SJSA1 (cell line): ENCODE measurements at places on chromosomes 11 and 22.
A peak's percentile ranks its signal among the peaks of the same experiment; 100 is the strongest.

- DNase-seq: no peak
These were observed 84.8 kb downstream of the RTL6 start for GRCh38 chr22:44413211-44413610.

GRCh38 chr11:96967616-96968015, 577.8 kb downstream of the JRKL start:
- no peak for DNase-seq

- DNase-seq: peak; percentile 63
These were observed 22.7 kb downstream of the CELSR1 start for GRCh38 chr22:46514592-46515207.

DNA sequence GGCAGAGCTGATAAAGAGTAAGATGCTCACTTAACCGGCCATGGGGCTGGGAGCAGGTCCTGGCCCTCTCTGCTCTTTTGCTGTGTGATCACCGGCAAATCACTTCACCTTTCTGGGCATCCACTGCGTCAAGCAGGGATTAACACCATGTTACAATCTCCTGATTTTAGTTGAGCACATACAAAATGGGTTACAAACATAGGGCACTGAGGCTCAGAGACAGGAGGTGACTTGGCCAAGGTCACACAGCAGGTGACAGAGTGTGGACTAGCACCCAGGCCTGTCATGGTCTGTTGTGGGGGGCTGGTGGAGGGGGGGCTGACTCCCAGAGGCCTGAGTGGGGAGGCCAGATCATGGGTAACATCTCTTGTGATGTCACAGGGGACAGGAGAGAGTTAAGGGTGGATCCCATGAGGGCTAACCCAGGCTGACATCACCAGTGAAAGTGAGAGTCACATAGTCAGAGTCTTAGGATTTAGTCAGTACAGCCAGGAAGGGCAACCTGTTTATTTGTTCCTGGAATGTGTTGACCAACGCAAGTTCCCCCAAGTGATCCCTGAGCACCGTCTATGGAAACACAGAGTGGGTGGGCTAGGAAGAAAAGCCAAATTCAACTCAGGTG, 27.8 kb downstream of the GDPD5 start:
- DNase-seq: no peak

DNA sequence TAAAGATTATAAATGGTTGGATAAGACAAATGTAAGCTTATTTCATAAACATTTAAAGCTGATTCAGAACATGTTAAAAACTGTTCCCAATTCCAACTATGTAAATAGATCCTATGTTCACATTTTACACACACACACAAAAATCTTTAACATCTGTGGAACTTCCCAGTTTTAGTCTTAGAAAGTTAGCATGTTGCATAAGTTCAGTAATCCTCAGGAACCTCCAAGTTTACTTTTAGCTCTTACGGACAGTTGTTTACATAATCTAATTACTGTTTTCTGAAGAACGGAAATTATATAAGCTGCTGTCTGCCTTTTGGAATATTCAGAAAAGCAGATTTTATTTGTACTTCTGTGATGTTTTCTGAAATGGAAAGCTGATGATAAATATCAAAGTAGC, 53.3 kb downstream of the PANX1 start:
- no peak for DNase-seq

DNA sequence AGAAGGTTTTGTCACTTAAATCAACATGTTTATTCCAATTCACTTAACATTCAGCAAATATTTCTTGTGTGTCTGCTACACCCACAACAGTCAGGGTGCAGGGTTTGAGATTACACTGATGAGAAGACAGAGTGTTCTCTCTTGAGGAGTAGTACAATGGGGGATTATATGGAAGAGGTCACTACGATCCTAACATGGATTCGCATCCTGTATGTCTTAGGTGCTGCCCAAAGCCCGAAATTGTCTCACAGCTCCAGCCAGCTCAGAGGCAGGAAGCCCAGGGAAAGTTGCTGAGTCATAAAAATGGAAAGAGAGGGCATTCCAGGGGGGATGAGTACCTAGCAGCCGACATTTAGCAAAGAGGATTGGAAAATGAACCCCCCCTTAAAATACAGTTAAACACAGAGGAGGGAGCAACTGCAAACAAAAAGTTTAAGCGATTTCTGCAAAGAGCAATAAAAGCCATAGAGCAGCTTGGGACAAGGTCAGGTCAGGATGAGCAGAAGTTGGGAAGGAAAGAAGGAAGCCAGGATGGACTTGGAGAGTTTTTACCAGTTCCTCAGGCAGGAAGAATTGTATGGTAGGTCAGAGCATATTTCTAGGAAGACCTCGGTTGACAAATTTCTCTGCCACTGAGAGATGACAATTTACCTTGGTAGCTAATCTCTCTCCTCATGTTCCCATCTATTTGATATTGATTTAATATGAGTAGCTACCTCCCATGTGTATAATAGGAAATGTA, 49.5 kb downstream of the IGLL5 start:
- DNase-seq: no peak

DNA sequence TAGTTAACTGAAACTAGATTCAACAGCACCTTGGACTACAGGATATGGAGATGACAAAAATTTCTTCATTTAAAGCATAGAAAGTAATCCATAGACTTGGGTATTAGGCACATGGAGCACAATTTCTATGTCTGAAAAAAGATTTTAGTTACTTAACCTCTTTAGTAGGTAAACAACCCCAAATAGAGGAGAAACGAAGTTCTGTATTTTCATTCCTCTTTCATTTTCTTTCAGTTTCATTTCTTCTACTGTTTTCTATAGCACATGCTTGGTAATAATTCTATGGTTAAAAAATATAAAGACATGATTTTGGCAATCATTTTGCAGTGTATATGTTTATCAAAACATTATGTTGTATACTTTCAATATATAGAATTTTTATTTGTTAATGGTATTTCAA, 99.5 kb downstream of the CASP12 start:
- DNase-seq: no peak

GRCh38 chr22:31276426-31277167, 15.7 kb downstream of the PIK3IP1 start:
- no peak for DNase-seq

- no peak for DNase-seq
These were observed 230.1 kb upstream of the TENM4 start for GRCh38 chr11:79670882-79671281.

DNA sequence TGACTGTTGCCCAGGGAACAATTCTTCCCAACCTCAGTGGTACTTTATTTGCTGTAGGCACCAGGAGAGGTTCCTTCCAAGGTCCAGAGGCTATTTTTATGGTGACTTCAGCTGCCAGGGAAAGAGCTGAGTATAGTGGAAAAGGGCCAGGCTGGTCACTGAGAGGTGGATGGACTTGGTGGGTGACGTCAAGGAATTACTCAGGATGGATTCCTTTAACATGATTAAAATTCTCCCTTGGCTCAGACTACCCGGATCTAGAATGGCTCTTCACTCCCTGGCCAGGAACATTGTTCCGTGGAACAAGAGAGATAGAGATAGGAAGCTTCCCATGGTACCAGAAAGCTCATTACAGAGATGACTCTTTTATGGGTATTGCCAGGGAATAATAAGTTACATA, 8.7 kb upstream of the CALCA start:
- no peak for DNase-seq

- DNase-seq: peak; percentile 15
These were observed 183.5 kb downstream of the KIRREL3 start for GRCh38 chr11:126817096-126817495.

DNA sequence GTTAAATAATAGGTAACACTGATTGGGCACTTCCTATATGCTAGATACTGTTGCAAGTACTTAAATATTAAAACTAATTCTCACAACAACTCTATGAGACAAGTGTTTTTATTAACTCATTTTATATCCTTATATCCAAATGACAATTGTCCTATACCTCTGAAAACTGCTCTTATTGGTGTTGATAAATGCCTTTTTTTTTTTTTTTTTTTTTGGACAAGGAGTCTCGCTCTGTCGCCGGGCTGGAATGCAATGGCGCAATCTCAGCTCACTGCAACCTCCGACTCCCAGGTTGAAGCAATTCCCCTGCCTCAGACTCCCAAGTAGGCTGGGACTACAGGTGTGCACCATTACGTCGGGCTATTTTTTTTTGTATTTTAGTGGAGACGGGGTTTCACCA, 41.6 kb downstream of the MRTFA start:
- DNase-seq: no peak

DNA sequence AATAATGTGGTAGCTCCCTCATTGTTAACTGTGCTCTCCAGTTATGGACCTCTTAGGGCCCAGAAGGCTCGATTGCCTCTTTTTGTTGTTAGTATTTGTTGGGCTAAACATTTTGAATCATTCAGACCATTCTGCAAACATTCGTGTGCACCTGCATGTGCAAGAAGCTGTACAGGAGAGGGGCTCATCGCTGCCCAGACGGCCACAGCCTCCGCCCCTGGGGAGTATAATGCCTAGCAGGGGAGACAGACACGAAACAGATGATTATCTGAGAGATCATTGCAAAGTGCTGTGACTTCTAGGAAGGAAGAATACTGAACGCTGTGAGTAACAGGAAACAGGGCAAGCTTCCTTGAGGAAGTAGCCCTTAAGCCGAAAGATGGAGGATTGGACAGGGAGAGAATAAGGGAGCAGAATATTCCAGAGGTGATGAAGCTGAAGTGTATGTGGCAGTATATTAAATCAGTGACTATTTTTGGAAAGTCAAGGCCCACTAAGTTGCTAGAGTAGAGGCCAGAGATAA, 123.3 kb upstream of the RASSF10 start:
- DNase-seq: no peak

GRCh38 chr11:18304745-18305144, 17.2 kb downstream of the HPS5 start:
- no peak for DNase-seq

- DNase-seq: no peak
These were observed 12.1 kb downstream of the OR10D3 start for GRCh38 chr11:124195189-124195734.

GRCh38 chr11:128764424-128765095, 70.7 kb downstream of the FLI1 start:
- DNase-seq: no peak

- DNase-seq: no peak
These were observed 61.3 kb downstream of the SVIP start for GRCh38 chr11:22768281-22768680.

DNA sequence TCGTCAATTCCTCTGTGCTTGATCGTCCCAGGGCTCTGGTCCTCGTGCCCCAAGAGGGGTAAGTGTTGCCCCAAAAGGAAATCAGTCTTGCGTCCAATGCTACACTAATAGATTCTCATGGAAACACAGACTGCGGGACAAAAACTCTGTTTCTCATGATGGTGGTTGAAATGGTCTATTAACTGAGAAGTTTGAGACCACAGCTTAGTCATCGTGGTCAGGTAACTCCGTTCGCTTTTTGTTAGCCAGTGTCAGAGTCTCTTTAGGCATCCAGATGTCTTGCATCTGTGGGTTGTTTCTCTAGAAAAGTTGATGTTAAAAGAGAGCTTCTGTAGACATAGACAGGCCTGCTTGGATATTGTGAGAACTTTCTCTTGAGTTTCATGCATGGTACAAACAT, 104.6 kb upstream of the SORL1-AS1 start:
- DNase-seq: no peak

- DNase-seq: no peak
These were observed 36.2 kb downstream of the PISD start for GRCh38 chr22:31625661-31626426.

- no peak for DNase-seq
These were observed 29.6 kb upstream of the FIBIN start for GRCh38 chr11:26964339-26964738.

- DNase-seq: peak; percentile 16
These were observed 6.6 kb downstream of the ARHGAP8 start for GRCh38 chr22:44759001-44759400.

DNA sequence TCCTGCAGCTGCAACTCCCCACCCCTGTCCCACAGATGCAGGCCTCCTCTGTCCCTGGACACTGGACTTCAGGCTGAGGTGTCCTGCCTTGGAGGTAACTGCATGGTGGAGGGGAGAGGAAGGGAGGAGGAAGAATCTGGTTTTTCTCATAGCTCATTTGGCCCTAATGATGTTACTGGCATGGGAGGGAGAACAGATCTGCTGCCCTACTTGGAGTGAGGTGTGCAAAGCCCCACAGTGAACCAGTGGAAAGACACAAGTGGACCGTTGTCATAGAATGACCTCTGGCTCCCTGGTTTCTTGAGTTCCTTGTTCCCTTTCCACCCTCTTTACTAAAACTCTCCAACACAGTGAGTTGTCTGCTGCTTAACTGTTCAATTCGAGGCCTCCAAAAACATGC, 215.9 kb downstream of the BARX2 start:
- DNase-seq: no peak

DNA sequence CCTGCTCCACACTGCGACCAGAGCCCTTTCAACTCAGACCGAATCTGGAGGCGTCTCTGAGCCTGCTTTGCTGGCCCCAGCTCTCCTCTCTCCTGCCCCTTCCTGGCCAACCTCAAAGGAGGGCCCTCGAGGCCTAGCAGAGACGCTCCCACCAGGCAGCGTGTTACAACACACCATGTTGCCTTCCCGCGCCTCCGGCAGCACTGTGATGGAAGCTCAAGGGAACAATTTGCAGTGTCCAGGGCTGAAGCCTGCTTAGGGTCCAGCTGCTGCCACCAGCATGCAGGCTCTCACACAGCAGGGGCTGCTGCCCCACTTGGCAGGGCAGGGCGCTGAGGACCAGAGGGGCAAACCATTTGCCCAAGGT, 18.4 kb downstream of the LINC01488 start:
- DNase-seq: no peak

DNA sequence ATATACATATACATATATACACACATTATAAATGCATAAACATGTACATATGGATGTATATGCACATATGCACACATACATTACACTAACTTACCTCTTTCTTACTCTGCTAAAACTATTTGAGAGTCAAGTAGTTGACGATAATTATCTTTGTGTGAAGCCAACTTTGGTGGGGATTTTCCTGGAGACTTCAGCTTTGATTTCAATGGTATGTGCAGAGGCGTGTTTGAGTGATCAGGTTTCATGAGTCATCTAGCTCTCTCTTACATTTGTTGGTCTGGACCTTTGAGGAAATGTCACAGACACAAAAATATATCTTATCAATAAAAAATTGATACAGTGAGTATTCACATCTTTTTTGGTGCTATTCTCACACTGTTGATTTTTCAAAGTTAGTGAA, 769.1 kb upstream of the LUZP2 start:
- no peak for DNase-seq

DNA sequence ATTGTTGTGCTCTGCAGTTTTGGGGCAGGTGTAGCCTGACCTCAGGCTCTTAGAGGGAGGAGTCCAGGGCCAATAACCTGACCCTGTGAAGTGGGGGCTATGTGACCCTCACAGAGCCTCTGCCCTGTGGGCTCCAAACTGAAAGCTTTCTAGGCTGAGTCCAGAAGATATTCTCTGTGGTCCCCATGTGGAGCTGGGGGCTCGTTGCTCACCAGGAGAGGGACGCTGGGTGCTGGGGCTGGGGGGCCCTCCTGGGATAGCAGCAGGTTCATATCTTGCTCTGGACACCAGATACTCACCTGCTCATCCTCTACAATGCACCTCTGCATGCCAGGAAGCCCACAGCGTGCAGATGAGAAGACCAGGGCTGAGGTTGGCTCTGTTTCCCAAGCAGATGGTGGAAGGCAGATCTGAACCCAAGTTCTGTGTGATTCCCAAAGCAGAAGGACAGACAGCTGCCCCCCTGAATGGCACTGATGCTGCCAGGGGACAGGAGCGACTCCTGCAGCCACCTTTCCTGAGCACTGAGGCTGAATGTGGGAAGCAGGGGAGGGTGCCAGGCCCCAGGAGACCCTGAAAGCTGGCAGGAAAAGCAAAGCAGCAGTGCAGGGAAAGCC, 1022.0 kb downstream of the TBC1D22A start:
- no peak for DNase-seq

GRCh38 chr11:65290448-65291165, 24.1 kb upstream of the CDC42EP2 start:
- DNase-seq: peak; percentile 87
